ENCODE measurements at places on chromosomes 6 and 20.
A peak's percentile ranks its signal among the peaks of the same experiment; 100 is the strongest.

DNA sequence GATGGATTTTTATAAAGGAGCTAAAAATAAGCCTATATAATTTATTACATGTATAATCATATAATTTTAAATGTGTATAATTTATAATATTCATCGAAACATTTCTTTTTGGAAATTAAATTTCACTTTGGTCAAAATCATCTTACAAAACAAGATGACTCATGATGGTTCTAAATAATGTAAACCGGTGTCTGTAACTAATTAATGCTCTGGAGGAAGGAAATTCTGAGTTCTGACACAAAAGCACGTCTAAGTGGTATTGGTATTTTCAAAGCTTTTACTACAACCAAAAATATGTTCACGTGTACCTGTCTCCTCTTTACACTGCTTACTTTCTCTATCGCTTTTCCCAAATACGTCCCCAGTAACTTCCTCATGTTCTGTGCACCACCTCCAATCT is 134.1 kb downstream of the MTHFD1L start:
- DNase-seq, result no peak

DNA sequence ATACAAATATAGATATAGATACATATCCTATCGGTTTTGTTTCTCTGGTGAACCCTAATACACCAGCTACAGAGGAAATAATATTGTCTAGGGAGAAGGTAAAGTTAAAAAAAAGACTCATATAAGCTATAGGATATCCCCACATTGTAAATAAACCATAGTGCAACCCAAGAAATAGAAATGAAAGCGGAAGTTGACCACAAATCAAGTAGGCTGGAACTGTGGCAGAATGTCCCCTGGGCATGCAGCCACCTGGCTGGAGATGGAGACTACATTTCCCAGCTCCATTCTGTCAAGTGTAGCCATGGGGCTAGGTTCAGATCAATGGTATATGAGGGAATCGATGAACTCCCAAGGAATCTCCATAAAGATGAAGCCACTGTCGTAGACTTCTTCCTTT is 70.1 kb upstream of the RPS6KA2 start:
- DNase-seq, result no peak

- DNase-seq, result no peak
Observed at GRCh38 chr6:89985751-89986493, 91.7 kb downstream of the GJA10 start.

GRCh38 chr20:30505566-30505965 is 751.9 kb upstream of the DEFB115 start:
- DNase-seq, result no peak

- DNase-seq, result peak; percentile 57
Observed at GRCh38 chr20:62776692-62777527, 19.4 kb upstream of the MRGBP start.

- no peak for DNase-seq
Observed at GRCh38 chr6:81241126-81242041, 511.1 kb downstream of the TENT5A start.
